ENCODE measurements at places on chromosomes 3 and 15.

GRCh38 chr3:14841836-14842235 lies 23.1 kb downstream of the FGD5 start:
- no peak for DNase-seq

DNA sequence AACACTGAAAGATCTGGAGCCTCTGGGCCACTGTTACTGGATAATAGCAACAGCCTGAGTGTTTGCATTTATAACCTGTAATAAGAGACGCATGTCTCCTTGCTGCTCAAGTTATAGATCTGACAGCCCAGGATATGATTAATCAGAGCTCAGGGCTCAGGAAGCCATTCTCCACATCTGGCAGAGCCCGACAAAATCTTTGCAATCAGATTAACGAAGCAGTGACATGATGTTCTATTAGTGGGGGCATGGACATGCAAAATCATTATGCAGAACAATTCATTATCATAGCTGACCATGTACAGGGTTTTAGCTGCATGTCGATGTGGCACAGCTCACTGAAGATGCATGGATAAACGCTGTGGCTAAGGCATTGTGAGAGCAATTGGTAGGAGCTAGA lies 730.3 kb downstream of the ZNF385D start:
- DNase-seq = no peak

DNA sequence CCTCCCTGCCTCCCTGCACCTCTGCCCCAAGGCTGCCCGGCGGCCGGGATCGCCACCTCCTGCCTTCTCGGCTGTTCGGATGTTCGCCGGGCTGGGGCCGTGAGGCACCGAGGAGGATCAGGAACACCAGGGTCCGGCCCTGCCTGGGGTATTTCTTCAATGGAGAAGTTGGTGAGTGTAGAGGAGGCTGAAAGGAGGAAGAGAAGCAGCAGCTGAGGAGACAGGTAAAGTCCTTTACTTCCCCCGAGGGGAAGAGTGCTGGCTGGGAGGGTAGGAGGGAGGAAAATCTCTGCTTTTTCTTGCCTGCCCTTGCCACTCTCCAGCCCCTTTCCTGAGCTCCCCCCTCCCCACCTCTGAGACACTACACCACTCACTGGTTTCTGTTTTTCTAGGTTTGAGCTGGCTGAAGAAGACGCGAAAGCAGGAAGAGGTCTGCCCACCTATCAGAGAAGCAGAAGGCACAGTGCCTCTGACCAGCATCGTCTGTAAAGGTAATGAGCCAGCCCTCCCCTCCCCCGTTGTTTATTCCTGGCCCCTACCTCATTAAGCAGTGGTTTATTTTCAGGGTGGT lies 519 bp downstream of the ASB7 start:
- peak; percentile 56 for DNase-seq

- no peak for DNase-seq
These were observed 27.6 kb downstream of the SLC4A7 start for GRCh38 chr3:27456554-27456953.

DNA sequence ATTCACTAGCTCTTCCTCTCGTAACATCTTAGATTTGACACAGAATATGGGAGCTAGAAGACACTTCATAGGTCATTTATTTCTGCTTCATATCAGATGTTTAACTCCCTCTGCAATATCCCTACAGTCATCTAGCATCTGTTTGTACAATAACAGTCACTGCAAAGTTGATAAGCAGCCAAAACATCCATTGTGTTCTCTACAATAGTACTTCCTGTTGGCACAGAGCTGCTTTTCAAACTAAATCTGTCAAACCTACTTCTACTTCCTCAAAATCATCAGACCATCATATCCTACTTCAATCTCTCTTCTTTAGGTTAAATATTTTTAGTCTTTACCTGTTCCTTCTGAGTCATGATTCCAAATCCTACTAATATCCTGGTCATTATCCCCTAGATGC lies 233.2 kb downstream of the FGF12 start:
- DNase-seq = no peak

DNA sequence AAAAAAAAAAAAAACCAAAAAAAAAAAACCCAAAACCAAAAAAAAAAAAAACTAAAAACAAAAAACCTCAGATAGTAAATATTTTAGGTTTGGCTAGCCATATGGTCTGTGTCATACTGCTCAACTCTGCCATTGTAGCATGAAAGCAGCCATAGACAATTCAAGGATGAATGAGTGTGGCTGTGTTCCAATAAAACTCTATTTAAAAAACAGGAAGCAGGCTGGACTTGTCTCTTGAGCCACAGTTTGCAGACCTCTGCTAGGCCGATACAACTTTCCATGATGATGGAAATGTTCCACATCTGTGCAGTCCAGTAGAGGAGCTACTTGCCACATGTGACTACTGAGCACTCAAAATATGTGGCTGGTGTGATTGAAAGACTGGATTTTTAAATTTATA lies 11.1 kb downstream of the EFCAB12 start:
- DNase-seq = no peak

- no peak for DNase-seq
These were observed 27.2 kb upstream of the WDR5B start for GRCh38 chr3:122443090-122443489.

- DNase-seq = no peak
These were observed 340.3 kb downstream of the NTRK3 start for GRCh38 chr15:87916208-87916607.

DNA sequence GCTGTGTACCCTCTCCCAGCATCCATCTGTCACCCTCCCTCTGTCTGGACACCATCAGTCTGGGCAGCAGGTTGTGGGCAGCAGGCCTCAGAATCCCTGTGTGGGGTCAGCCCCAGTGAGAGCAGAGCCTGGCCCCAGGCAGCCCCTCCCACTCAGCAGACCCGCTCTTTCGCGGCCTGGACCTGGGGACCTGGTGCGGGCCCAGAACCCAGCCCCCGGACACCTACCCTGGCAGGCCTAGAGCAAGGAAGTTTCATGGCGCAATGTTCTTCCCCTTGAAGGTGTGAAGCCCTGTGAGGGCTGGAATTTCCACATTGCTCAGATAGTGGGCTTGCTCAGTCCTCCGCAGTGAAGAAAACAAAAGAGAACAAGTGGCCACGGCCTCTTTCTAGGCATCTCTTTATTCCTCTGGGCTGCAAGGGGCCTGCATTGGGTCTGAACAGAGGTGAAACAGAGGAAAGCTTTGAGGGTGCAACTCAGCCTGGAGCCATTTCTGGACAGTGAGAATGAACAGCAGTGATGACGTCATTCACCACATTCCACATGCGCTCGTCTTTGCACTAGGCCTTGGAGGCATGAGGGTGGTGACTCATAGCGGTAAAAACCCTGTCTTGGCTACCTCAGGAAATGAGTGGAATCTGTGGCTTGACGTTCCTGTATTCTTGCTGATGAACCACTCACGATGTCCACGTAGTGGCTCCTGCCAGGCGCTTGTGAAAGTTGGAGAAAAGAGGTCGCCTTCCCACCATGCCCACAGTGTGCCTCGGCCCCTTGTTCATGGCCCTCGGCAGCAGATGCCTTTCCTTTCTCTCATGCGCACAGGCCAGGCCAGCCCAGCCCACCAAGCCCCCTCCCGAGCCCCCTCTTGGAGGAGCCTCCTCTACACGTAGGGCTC lies 66.1 kb downstream of the SLC30A4 start:
- DNase-seq = peak; percentile 74

- DNase-seq = peak; percentile 34
These were observed 119.9 kb downstream of the DGKG start for GRCh38 chr3:186241910-186242821.

GRCh38 chr3:180059356-180059755 lies 22.6 kb upstream of the PEX5L start:
- DNase-seq = no peak

DNA sequence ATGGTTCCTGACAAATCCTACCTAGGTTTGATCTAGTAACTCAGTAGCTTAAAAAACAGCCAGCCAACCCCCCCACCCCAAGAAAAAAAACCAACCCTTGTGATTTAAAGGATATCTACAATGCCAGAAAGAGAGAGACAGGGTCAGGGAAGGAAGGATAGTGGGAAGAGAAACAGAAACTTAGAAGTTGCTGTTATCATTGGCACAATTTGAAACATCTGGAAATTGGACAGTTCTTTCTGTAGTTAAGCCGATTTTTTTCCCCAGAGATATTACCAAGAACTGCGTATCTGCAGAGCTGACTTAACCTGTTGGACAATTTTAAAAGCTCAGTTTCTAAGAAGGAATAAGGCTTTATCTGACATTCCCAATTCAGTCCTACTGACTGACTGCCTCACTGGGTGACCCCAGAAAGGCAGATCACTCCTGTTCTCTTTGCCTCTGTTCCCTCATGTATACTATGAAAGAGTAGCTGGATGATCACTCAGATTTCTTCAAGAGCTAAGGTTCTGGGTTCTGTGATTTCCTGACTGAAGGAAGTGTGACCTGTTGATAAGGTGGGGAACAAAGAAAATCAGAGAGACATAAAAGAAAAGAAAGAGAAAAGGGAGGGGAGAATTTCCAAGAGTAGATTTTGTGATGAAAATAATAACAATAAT lies 128.3 kb downstream of the MAP2K5 start:
- DNase-seq = no peak

DNA sequence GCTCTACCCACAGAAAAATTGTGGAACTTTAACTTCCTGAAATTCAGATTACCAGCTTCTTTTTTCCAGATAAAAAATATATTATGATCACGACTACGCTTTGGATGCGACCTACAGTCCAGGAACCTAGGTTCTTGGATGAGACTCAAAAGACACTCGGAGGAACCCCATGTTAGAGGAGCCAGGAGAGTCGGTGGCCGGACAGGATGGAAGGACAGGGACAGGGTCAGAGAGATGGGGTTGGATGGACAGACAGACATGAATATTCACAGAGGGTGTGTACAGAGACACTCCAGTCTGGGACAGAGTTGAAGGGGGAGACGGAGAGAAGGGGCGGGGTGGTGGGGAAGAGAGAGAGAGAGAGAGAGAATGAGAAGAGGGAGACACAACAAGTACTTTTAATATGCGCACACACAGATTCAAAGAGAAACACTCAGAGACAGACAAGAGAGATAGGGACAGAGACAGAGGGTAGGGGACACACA lies 9.5 kb downstream of the FAM3D start:
- DNase-seq = no peak

- DNase-seq = no peak
These were observed 10.1 kb downstream of the PRR23E start for GRCh38 chr3:127203024-127203423.

DNA sequence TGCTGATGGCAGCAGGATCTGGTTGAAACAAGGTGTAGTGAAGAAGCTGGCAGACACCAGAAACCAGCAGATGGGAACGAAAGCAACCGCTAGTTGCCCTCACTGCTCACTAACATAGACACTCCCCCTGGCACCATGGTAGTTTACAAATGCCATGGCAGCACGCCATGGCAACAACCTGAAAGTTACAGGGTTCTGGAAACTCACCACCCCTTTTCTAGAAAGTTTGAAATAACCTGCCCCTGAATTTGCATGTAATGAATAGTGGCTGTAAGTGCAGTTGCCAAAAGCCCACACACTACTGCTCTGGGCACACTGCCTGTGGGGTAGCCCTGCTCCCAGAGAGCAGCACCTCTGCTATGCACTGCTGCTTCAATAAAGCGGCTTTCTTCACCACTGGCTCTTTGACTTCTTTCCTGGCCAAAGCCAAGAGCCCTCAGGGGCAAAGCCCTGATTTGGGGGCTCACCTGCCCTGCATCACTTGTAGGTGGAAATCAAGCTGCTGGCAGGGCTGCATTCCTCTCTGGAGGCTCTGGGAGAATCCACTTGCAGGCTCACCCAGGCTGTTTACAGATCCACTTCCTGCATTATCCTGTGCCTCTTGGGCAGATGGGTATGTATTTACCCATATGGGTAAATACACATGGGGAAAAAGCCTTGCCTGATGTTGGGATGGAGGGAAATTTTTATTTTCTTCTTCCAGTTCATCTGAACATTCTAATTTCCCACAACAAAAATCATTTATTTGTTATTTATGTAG lies 2.0 kb upstream of the GP9 start:
- DNase-seq = no peak

GRCh38 chr15:35381328-35381727 lies 164.6 kb downstream of the DPH6 start:
- no peak for DNase-seq

DNA sequence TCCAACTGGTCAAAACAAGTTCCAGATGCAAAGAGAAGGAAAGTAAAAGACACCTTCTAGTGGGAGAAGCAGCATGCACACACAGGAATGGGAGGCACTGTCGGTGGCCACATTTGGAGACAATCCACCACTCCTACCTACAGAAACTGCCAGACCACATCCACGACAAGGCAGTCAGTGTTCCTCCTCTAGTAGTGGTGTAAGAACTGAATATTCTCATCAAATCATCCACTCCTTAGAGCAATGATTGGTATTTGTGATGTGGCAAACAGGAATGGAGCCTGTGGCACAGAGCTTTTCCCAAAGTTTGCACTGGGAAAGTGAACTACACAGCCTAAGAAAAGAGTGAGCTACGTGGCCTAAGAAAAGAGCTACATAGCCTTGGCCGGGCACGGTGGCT lies 5.1 kb upstream of the SPINT1 start:
- no peak for DNase-seq

- no peak for DNase-seq
These were observed 4.1 kb upstream of the ALDH1L1 start for GRCh38 chr3:126184465-126185000.

GRCh38 chr3:182238126-182238525 lies 526.4 kb downstream of the SOX2 start:
- no peak for DNase-seq

GRCh38 chr3:66411961-66412887 lies 88.6 kb downstream of the LRIG1 start:
- DNase-seq = no peak

DNA sequence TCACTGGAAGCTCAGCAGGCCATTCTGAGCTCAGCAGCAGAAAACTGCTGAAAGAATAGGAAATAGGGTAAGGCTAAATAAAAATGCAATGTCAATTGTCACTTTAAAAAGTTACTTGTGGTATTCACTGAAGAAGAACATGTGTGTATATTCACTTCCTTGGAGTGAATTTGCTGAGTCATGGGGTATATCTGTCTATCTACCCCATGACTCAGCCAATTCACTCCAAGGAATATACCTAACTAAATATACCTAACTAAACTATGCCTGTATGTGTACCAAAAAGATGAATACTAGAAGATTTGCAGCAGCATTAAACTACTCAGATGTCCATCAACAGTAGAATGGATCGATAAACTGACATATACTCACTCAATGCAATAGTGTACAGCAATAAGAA lies 69.5 kb upstream of the KCNAB1 start:
- no peak for DNase-seq

- no peak for DNase-seq
These were observed 85.3 kb downstream of the TRAK1 start for GRCh38 chr3:42176242-42177034.

DNA sequence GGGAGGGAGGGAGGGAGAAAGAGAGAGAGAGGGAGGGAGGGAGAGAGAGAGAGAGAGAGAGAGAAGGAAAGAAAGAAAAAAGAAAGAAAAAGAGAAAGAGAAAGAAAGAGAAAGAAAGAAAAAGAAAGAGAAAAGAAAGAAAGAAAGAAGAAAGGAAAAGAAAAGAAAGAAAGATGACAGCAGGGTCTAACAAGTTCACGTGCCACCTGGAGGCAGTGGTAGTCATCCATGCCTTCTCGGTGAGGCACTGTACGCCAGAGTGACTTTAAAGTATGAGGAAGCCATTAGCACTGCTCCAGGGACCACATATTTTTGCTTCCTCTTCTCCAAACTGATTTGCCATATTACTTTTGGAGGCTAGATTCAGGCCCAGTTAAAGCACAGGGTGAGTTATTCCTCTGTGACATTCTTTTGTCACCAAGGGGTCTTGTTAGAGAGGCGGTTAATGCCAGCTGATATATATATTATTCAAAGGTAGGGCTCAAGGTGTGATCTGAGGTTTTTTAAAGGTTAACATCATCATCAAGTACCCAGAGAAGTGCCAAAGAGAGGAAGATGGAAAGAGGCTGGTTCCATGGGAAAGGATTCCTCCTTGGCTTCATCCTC lies at the start of gene HTR3D:
TSS of gene HTR3D (plus strand) at position 556 of the 606 bp plus-strand sequence. CDS start at position 556, 0 bp downstream.
- no peak for DNase-seq
